ENCODE measurements at places on chromosomes 1 and 21.

- DNase-seq = no peak
These were observed 157.7 kb downstream of the TOMM20 start for GRCh38 chr1:234970731-234971476.

- no peak for DNase-seq
These were observed 14.8 kb downstream of the LCK start for GRCh38 chr1:32265846-32266245.

- no peak for DNase-seq
These were observed 507.1 kb downstream of the SMYD3 start for GRCh38 chr1:245999697-246000637.

DNA sequence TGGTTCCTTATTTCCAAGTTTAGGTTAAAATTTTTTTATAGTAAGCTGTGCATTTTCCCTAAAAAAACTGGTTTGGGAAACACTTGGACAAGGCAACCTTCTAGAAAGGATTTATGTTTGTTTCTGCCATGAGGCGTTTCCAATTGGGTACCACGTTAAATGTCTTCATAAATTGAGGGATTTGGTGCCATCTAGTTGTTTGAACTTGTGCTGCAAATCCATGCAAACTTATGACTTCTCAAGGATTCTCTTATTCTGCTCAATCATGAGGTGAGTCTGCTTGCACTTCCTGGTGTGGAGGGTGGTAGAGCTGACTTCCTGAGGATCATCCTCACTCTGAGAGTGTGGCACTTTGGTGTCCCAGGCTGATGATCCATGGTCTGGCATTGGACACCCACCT is 123.3 kb downstream of the PCNX2 start:
- DNase-seq = no peak

- DNase-seq = no peak
These were observed 977 bp downstream of the TRAF3IP3 start for GRCh38 chr1:209756615-209757445.

DNA sequence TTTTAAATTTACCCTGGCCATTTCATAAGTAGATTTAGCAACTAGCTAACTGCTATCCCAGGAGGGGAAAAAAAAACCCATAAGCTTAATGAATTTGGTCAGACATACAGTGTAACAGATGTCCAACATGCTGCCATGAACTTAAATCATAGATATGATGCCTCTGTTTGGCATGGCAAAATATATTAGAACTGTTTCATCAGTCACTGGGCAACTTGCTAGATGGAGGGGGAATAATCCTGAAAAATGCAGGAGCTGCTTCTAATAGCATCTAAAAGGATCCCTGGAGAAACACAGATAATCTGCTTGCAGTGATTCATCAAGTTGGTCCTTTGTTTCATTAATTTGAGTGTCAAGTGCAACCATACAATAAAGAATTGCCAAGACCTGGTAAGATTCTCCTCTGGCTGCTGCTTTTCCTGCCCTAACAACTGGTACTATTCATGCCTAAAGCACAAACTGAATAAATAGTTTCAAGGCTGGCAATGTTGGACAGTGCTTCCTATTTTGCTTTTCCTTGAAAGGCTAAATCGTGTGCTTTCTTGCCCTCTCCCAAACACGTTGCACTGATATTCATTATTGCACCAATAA is 1.5 kb upstream of the ST6GALNAC5 start:
- DNase-seq = no peak

DNA sequence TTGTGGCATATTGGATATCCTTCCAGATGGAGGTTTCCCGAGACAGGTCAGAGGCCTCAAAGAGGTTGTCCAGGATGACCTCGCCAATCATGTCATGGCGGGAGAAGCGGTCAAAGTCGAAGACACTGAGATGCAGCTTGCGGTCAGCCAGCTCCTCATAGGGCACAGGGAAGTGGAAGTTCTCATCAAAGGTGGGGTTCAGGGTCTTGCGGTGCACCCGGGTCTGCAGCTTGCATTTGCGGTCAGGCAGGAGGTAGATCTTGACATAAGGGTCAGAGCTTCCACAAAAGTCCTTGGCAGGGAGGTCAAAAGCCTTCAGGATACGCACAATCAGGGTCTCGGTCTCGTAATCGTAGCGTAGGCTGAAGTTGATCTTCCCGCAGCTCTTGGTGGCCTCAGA is 16.2 kb downstream of the SYT6 start:
- DNase-seq = no peak

GRCh38 chr21:17784604-17785402 is 34.4 kb downstream of the C21orf91 start:
- DNase-seq = no peak

Measured in activated T-helper 1 cell treated with Interleukin-2 at 50 U/mL for 16 hours (primary cell).